ENCODE measurements at places on chromosomes 16 and 17.

DNA sequence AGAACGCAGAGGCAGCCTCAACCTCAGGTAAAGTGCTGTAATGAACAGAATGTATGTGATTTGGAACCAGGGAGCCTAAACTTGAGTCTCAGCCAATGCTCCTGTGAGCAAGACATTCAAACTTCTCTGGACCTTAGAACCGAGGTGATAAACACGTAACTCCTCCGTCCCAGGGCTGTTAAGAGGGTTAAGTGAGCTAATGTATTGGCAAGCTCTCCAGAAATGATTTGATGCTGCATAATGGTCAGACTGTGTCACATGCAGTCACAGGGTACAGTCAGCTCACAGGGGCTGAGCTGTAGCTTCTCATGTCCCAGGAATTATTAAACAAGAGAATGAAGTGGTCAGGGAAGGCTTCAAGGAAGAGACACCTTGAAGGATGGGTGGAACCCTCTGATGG lies 10.0 kb upstream of the SLC4A1 start:
- no peak for DNase-seq

GRCh38 chr17:6779411-6779810 lies 3.4 kb downstream of the FBXO39 start:
- DNase-seq, result no peak

DNA sequence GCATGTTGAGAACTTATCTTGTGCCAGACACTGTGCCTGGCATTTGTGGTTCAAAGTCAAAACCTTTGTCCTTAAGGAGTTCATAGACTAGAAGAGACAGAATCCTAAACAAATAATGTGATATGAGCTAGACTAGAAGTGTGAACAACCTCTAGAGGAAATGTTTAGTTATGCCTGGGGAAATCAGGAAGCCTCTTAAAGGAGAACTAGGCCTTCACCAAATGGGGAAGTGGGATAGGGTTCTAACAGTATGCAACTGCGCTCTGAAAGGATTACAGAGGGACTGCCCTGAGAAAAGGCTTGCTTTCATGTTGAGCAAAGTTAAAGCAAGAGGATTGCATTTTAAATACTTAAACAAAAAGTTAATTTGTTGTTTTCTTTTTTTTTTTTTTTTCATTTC lies 4.9 kb downstream of the RUNDC1 start:
- DNase-seq, result no peak

GRCh38 chr17:68771867-68772515 lies 170.8 kb upstream of the FAM20A start:
- DNase-seq, result no peak

DNA sequence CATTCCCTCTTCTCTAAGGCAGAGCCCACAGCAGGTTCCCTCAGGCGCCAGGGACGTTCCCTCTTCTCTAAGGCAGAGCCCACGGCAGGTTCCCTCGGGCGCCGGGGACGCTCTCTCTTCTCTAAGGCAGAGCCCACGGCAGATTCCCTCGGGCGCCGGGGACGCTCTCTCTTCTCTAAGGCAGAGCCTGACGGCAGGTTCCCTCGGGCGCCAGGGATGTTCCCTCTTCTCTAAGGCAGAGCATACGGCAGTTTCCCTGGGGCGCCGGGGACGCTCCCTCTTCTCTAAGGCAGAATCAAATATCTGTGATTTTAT lies 24.3 kb downstream of the ACSF3 start:
- no peak for DNase-seq

- no peak for DNase-seq
Measured at GRCh38 chr17:42617956-42618431, 8.5 kb downstream of the TUBG1 start.

- DNase-seq, result no peak
Measured at GRCh38 chr16:79359082-79359481, 241.5 kb downstream of the MAF start.

DNA sequence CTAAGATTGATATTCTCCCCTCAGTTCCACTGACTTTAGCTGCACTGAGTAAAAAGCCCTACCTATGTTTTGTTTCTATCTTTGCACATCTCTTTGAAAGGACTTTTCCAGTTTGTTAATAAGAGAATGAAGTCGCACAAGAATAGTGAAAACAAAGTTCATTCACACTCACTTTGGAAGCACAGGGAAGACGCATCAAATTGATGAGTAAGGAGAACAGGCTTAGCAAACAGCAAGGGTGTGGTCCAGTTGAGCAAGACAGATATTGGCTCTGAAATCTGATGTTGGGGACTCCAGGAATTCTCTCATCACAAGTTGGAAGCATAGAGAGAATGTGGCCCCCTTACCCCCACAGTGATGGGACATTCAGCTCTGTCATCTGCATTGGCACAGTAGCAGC lies 221.3 kb downstream of the CDH11 start:
- no peak for DNase-seq

DNA sequence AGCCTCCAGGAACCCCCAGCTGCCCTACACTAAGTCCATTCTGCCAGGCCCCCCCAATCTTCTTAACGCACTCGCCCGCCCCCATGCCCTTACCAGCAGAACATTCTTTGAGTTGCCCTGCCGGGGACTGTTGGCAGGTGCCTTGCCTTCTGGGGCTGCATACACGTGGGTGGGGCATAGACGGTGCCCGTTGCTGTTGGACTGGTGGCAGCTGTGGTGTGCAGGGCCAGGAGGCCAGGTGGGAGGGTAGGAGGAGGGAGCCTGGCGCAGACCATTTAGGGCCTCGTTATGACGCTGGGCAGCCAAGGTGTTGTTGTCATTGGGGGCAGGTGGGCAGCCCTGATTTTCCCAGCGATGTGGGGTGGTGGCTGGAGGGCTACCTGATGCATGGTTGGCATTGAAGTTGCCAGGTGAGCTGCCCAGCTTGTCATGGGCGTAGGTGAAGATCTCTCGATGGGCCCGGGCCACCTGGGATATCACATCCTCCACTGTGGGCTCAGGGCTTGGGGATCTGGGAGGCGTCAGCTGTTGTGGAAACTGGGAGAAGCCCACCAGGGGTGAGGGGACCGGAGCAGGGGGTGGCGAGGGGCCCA lies 4.9 kb downstream of the NR1D1 start:
- no peak for DNase-seq

DNA sequence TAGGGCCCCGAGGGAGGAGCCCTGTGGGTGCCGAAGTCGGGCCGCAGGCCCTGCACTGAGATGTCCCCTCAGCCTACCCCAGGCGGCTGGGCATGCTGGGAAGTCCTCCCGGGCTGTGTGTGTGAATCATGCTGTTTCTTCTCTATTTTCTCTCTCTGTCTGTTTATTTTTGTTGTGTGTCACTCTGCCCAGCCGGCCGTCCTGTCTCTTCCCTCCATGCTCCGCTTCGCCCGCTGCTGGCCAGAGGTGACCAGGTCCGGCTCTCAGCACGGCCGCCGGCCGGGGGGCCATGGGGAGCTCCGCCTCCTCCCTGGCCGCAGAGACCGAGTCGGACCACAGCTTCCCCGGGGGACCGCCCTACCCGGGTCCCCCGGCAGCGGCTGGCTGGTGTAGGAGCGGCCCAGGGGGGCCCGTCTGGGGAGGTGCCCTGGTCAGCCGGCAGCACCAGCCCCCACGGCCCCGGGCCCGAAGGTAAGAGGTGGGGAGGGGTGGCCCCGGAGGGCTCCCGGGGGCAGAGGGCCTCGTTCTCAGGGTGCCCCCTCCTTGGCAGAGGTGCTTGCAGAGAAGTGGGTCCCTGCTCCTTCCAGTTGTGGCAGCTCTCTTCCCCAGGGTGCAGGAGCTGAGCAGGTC lies 12.5 kb downstream of the CAPN15 start:
- DNase-seq, result no peak

- DNase-seq, result no peak
Measured at GRCh38 chr16:12547608-12547922, 256.1 kb downstream of the CPPED1 start.

DNA sequence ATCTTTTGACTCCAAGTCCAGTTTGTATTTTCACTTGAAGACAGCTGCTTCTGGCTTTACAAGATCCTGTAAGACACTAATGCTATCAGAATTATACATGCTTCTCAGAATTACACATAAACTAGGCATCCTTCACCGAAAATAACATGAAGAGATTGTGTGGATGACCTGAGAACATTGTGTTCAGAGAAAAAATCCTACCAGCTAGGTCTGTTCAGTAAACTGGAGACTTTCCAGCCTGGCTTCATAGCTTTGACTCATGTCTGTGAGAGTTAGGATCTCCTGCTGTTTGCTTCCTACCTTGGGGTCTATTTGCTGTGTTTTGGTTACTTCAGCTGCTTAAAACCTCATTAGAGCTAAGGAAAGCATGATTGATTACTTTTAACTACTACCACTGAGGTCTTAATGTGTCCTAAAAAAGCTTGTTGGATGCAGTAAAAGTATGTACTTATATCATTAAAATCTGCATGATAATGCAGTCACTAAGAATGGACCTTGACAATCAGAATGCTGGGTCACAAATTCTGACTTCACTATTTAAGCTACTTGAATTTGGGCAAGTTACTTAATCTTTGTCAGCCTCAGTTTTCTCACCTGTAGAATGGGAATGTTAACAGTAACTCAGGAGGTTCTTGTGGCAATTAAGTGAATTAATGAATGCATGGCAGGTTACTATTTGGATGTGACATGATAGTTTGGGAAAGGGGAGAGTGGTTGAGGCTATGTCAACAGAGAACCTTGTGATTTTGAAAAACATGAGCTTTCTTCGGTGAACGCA lies 8.0 kb upstream of the MYH13 start:
- no peak for DNase-seq

DNA sequence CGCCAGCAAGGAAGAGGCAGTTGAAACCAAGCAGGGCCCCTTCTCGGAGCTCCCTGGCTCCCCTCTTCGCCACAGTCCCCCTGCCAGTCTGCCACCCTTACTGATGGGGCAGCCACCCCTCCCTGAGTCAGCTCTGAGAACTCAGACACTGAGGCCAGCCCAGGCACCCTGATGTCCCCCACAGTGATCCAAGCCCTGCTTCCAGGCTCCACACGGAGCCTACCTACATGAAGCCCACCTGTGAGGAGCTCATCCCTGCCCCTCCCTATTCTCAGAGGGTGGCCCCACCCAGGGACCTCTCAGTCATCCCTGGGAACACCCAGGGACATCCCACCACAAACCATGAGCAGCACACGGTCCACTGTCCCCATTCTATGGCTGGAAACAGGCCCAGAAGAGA lies 8.9 kb downstream of the CNGB1 start:
- DNase-seq, result no peak

DNA sequence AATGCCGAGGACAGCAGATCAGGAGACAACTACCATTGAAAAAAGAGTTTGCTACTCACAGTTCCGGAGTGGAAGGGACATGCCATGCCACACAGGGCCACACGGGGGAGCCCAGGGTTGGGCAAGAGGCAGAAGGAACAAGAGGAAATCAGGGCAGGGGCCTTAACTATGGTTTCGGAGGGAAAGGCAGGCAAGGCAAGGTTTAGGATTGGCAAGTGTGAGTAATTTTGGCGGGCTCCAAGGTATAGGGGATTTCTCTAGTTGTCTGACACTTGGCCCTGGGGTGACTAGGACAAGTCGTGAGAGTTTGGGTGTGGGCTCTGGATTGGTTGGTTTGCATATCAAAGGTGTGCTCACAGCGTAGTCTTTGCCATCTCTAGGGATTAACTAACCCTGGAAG lies 27.0 kb upstream of the NTN1 start:
- DNase-seq, result peak; percentile 29

GRCh38 chr17:40153603-40154236 lies 13.4 kb downstream of the CASC3 start:
- DNase-seq, result no peak

GRCh38 chr16:64486561-64486960 lies 635.3 kb downstream of the CDH11 start:
- DNase-seq, result no peak

- DNase-seq, result no peak
Measured at GRCh38 chr16:69397821-69398521, 12.2 kb upstream of the TERF2 start.

DNA sequence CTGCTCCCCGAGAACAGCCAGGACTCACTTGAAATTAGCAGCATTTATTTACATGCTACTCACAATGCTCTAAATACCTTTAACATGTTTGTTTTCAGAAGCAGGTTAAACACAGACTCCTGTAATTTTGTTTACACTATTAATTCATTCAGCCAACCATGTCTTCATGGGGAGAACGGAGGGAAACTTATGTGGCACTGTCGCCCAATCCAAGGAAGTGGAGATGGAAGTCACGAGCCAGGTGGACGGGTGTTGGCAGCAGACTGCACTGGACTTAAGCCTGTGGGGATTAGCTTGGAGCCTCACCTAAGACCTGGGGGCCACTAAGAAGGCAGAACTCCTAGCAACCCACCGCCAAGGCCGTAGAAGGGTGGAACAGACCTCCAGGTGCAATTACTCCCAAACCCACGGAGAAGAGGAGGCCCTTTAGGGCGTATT lies 8.8 kb upstream of the GFAP start:
- DNase-seq, result no peak

- DNase-seq, result no peak
Measured at GRCh38 chr17:27544350-27545131, 86.4 kb upstream of the LGALS9 start.

GRCh38 chr16:56286809-56287208 lies 95.5 kb downstream of the GNAO1 start:
- DNase-seq, result no peak

- no peak for DNase-seq
Measured at GRCh38 chr16:74760007-74760767, 14.4 kb downstream of the FA2H start.

- DNase-seq, result no peak
Measured at GRCh38 chr16:47634727-47635126, 173.6 kb downstream of the PHKB start.

DNA sequence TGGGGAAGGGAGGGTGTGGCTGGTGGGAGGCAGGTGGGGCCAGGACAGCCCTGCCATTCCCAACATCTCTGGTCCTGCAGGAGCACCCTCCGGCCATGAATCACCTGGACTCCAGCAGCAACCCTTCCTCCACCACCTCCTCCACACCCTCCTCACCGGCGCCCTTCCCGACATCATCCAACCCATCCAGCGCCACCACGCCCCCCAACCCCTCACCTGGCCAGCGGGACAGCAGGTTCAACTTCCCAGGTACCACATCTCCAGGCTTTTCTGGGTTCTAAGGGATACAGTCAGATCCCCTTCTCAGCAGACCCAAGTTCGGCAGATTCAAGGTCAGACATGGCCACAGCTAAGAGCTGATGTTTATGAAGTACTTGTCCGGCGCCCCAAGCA lies 33.8 kb upstream of the LGALS9 start:
- no peak for DNase-seq

DNA sequence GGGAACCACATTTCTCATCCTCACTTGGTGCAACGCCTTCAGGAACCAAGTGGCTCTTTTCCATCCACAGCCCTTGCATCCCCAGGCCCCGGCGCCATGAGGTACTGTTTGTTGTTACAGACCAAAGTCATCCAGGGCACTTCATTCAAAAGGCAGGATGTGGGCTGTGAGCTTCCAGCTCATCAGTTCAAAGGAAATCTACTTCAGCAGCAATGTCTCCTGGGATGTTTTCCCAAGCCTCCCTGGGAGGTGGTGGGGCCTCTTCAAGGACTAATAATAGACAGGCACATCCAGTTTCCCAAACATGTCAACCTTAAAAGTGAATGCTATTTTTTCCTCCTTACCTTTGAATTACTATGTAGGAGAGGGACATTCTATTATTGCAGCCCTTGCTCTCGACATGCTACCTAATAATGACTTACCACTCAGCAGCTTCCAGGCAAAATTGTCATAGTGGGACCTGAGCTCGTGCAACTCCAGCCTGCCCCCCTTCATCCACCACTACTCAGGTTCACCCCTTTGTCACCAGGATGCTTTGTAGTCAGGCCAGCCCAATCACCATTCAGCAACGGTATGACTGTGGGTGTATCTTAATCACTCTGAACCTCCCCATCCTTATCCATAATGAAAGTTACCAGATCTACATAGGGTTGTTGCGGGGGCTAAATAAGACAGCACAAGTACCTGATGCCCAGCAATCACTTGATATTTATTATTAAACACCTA lies 1.7 kb upstream of the PRKCB start:
- DNase-seq, result no peak

GRCh38 chr16:89169778-89170177 lies 1.8 kb upstream of the CDH15 start:
- no peak for DNase-seq
